NCI-H446 (cell line): ENCODE measurements at places on chromosomes 11 and 22.

DNA sequence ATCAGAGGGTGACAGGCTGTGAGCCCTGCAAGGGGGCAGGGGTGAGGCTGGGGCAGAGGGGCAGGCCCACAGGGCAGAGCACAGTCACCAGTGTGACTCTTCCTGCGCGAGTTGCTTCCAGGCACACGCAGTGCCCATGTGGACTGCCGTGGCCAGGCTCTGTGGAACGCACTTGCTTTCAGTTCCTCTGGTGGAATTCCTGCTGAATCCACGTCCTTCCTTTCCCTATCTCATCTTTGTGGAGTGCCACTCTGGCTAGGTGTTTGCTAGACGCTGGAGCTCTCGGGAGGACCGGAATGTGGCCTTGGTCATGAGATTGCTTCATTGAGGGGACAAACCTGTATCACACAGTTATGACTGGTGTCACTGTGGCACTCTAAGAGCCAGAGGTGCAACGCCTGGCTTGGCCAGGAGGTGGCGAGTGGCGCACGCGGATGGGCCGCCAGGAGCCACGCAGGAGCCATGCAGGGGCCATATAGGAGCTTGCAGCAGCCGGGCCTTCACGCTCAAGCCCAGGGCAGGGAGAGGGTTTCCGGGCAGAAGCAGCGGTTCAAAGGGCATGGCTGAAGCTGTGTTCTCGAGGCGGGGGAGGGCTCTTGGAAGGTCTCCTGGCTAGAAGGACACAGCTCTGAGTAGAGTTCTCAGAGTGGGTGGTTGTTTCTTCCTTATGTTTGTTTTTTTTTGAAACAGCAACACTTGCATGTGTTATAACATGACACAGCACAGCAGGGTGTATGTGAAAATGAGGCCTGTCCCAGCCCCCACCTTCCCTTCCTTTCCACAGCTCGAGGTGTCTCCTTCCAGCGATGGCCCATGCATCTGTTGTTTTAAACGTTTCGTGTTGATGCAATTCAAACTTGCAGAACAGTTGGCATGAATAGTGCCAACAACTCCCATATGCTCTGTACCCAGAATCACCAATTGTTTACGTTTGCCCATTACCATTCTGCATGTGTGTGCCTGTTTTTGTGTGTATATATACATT, 36.2 kb downstream of the TBC1D22A start:
- DNase-seq: peak; percentile 73

- no peak for DNase-seq
These were observed 2.9 kb downstream of the SERPIND1 start for GRCh38 chr22:20776624-20777405.

DNA sequence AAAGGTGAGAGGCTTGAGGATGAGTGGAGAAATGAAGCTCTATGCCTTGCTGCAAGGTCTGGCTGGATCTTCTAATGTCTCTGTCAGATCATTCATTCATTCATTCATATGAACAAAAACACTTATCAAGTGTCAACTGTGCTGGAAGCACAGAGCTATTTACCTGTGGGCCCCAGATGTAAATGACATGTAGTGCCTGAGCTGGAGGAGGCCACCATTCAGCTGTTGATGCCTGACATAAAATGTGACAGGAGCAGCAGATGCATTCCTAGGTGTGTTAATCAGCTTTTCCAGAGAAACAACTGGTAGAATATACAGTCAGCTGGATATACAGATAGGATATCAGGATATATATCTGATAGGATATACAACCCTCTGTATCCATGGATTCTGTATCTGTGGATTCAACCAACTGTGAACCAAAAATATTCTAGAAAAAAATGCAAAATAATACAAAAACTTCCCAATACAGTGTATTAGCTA, 44.5 kb downstream of the TSPAN18 start:
- DNase-seq: no peak

GRCh38 chr11:25710975-25711374, 621.0 kb upstream of the ANO3 start:
- DNase-seq: no peak

- no peak for DNase-seq
These were observed 761.2 kb downstream of the DLG2 start for GRCh38 chr11:84865791-84866535.
